ENCODE measurements at places on chromosomes 12 and 14.
A peak's percentile ranks its signal among the peaks of the same experiment; 100 is the strongest.

DNA sequence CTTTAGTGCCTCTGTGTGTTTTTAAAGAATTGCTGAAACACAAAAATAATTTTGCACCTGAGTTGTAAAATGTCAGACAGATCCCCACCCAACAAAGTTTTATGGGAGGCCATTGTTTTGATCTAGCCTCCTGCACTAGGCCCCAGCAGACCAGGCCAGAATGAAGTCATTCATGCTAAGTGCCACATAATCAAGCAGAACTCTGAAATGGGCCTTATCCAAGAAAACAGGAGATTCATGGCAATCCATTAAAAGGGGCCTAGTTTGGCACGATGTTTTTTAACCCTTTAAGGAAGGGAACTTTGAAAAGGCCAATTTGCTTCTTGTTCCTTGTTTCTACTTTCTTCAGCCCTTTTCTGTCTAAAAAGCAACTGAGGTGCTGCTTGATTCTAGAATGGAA, 260.9 kb downstream of the ITPR2 start:
- no peak for DNase-seq

GRCh38 chr14:59377491-59377890, 87.7 kb downstream of the GPR135 start:
- no peak for DNase-seq

DNA sequence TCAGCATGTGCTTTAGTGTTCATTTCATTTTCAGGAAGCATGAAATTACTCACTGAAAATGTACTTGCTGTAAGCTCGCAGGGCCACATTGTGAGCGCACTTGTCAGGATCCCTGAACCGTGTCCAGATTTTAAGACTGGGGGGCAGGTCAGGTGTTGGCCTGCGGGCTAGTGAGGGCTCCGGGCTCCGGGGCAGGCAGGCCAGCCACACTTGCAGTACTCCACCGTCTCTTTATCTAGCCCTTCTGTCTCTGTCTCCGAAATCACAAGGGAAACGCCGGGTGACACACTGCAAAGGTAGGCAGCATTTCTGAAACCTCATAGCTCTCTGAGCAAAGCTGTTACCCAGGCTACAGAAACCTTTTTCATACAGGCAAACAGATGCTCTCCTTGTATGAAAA, 98.7 kb downstream of the EML1 start:
- DNase-seq = peak; percentile 6

DNA sequence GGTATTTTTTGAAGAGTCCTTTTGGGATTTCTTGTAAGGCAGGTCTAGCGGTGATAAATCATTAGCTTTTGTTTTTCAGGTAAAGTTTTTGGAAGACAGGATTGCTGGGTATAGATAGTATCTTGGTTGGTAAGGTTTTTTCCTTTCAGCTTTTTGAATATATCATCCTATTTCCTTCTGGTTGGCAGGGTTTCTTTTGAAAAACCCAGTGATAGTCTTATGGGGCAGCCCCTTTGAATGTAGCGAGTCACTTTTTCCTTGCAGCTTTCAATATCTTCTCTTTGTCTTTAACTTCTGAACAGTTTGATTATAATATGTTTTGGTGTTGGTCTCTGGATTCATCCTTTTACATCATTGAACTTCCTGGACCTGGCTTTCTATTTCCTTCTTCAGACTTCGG, 20.2 kb downstream of the TMX1 start:
- DNase-seq = peak; percentile 23

DNA sequence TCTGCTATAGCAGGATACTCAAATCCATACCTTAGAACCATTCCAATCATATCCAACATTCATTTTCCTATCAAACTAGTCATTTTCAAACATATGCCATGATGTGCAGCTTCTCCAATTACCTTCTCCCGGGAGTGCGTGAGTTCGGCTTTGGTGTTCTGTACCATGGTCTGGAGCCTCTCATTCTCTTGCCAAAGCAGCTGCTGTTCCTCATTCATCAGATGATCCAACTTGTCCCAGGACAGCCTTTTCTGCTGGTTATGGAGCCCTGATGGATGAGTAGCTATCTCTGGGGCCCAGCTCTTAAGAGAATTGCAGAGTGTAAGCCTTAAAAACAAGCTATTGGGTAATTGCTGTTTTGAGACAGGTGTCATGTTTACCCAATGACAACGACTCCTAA, 71.1 kb upstream of the SAV1 start:
- no peak for DNase-seq

DNA sequence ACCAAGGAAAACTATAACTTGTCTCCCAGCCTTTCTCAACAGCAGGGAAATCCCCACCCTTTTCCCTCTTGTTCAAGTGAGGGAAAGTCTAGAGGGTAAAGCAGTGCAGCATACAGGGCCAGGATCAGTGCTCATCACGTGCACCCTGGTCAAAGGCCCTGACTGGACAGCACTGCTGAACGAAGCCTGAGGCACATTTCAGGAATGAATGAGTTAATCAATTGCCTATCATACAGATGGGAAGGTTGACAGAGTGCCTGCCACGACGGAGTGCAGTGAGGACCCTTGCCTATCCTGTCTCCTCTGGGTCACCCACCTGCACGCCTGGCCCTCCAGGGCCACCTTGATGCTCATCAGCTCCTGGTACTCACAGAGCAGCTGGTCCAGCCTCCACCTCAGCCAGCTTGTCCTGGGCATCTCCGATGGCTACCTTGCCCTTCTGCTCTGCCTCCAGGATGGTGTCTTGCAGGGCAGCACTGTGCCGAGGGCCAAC, 11.7 kb upstream of the KRT73 start:
- DNase-seq = no peak

- DNase-seq = no peak
Observed at GRCh38 chr12:20097626-20098025, 270.7 kb upstream of the PDE3A start.

DNA sequence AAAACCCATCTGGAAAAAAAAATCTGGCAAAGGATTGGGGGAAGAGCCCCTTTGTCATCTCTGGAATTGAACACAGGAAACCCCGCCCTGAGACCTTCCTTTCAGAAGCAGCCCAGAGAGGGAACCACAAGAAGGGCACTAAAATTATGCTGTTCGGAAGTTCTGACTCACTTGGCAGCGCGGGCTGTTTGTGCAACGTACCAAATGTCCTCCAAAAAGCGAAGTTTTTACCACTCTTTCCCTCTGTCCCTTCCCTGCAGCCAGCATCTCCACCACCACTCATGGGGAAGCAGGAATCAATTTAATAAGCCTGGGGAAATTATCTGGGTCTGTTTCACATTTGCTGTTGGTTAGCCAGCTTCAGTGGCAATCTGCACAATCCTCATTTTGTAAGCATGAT, 3.2 kb upstream of the SYNE3 start:
- DNase-seq = peak; percentile 93

- no peak for DNase-seq
Observed at GRCh38 chr12:80712866-80713265, 3.8 kb upstream of the MYF5 start.

DNA sequence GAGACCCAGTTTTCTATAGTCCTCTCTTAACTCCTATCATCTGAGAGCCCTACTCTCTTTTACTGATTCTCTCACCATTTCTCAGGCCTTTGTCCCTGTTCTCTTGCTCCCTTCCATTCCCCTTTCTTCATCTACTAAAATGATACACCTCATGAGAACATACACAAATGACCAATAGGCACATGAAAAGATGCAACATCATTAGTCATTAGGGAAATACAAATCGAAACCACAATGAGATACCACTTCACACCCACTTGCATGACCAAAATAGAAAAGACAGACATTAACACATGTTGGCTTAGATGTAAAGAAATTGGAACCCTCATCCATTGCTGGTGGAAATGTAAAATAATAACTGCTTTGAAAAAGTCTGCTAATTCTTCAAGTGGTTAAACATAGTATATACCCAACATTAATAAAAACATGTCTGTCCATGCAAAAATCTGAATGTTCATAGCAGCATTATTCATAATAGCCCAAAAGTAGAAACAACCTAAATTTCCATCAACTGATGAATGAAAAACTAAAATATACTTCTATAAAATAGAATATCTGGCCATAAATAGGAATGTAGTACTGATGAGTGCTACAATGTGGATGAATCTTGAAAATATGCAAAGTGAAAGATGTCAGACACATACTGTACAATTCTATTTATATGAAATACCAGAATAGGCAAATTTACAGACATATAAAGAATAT, 66.0 kb downstream of the DENND5B start:
- DNase-seq = peak; percentile 42

- DNase-seq = no peak
Observed at GRCh38 chr12:20120403-20120725, 248.0 kb upstream of the PDE3A start.

DNA sequence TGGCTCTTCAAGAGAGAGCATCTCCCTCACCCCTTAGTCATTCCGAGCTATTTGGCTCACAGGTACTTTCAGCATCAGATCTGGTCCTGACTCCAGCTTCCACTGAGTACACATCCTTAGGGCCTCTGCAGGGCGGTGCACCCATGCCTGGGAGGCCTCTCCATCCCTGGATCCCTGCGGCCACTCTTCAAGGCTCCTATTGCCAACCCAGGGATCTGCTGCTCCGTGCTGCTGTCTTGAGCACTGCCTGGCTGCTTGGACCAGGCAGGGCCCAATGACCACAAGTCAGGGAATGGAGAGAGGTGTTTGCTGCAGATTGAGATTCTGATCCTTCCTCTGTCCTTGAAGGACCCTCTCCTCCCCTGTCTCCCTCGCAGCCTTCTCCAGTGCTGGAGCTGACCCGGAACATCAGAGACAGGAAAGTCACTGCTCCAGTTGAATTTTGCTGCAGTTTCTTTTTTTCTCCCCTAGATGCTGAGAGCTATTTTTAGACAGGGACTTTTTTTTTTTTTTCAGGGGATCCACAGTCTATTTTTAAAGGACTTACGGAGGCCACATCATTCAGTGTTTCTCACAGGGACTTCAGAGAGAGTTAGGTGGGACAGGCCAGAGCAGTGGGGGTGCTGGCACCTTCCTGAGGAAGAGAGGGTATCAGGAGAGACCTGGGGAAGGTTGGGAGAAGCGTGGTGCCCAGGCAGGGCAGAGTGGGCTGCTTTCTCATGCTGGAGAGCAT, 50.1 kb upstream of the KCNA1 start:
- DNase-seq = no peak

DNA sequence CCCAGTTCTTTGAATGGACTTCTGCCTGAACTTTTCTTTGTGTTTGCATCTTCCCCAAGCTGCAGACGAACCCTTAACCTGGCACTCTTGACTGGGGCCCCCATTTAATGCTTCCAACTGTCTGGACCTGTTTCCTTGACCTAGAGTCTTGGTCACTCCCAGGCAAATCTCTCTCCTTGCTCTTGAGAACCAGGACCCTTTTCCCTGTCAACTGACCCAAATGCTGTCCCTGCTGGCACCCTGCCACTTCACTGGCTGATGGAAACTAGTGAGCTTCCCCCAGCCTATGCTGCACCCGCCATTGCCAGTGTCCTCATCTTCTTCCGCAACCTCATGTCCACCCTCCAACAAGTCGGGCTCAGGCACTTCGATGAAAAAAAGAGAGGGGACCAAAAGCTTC, 79.5 kb downstream of the PRIMA1 start:
- DNase-seq = no peak

GRCh38 chr12:32379213-32379612, 20.1 kb upstream of the FGD4 start:
- no peak for DNase-seq

- no peak for DNase-seq
Observed at GRCh38 chr14:26694521-26694920, 96.7 kb upstream of the NOVA1 start.

DNA sequence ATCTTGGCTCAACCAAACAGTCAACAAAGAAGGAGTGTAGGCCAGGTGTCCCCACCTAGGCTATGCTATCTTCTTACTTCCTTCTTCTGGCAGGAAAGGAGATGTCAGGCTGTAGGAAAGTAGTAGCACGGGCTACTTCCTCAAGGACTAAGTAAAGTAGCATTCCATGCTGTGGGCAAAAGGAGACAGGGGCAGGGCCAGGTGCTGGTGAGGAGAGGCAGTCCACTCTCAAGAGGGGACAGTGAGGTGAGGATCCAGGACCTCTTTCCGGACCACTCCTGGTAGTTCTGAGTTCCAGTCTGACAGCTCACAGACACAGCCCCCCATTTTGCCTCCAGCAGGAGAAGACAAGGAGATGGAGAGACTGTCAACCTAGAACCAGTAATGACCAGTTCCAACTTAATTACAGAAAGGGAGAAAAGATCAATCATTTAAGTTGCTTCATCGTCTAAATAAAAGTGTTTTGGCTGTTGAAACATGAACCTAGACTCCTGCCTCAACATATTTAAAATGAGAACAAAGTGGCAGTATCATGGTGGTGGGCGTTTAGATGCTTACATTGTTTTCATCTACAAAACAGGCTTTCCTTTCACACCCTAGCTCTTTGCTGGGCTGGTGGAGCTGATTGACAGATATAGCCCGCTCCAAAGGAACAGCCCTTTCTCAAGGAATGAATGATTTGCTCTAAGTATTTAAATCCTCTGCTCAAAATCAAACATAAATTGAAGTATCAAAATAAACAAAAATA, 5.1 kb upstream of the SSTR1 start:
- no peak for DNase-seq

DNA sequence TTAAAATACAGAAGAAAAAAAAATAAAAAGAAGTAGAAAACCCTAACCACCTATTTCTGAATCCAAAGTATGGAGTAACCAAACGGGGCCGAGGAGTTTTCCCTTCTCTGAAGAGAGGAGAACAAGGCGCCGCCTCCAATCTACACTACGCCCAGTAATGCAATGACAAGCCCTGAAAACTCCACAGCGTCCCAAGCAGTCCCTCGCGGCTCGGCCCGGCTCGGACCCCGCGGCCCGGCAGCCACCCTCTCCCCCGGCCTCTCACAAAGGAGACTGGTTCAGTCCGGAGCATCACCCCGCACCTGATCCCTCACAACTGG, 371 bp downstream of the CHD8 start:
- DNase-seq = no peak

GRCh38 chr12:32163596-32163995, 56.9 kb downstream of the BICD1 start:
- DNase-seq = no peak

GRCh38 chr12:121057794-121058193, 18.7 kb upstream of the OASL start:
- no peak for DNase-seq

DNA sequence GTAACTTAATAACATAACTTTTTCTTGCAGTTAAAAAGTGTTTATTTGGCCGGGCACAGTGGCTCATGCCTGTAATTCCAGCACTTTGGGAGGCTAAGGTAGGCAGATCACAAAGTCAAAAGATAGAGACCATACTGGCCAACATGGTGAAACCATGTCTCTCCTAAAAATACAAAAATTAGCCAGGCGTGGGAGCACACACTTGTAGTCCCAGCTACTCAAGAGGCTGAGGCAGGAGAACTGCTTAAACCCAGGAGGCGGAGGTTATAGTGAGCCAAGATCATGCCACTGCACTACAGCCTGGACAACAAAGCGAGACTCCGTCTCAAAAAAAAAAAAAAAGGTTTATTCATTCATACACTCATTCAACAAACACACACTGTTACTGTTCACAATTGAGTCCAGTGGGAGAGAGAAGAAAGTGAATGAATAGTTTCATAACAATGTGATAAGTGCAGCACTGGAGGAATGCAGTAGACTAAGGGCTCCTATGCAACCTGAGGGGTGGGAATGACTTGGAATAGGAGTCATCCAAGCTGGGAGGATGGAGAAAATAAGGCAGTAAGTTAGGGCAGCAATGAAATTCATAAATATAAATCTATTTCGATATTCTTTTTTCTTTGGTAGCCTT, 19.8 kb downstream of the DAD1 start:
- DNase-seq = no peak

- DNase-seq = no peak
Observed at GRCh38 chr14:101215927-101216326, 312.4 kb upstream of the RTL1 start.

- DNase-seq = no peak
Observed at GRCh38 chr12:1391722-1392121, 202.7 kb downstream of the FBXL14 start.
